ENCODE measurements at places on chromosomes 3 and 15. TPM values are rescaled to one million over a fixed set of nuclear protein-coding genes. Genes with fewer than 3 reads are reported as not detected.

SLITRK3 gene
- not detected for total RNA-seq

GRCh38 chr3:160279657-160280056 lies 54.4 kb downstream of the C3orf80 start:
- no peaks in the 10 kb centered on the region for H3K27me3 ChIP-seq
- H3K36me3 ChIP-seq: peaks cover 6% of the 10 kb centered on the region
- H3K4me3 ChIP-seq: no peak overlapping the region

TNFSF10 gene
- total RNA-seq: not detected

DNA sequence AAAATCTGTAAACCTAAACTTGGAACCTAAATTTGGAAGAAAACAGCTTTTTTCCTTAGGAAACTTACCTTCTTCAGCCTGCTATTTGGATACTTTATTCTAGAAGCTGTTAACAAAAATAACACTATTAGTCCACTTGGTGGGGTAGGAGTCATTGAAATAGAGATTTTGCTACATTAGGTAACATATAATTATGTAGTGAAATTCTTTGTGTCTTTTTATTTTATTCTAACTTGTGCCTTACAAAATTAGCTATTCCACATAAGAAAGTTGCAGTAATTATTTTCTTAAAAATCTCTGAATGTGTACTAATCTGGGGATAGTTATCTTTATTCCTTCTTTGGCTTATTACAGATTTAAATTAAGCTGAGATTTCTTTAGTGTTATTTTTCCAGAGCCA lies 360.4 kb upstream of the ROBO2 start:
- no peak overlapping the region for H3K4me3 ChIP-seq
- H3K27ac ChIP-seq: no peak overlapping the region
- H3K36me3 ChIP-seq: no peaks in the 10 kb centered on the region
- DNase-seq: no peak
- no peaks in the 10 kb centered on the region for H3K4me1 ChIP-seq

GRCh38 chr3:119657887-119658702 lies 2.3 kb downstream of the POPDC2 start:
- no peak for DNase-seq
- H3K27me3 ChIP-seq: no peaks in the 10 kb centered on the region
- no peak overlapping the region for H3K4me3 ChIP-seq
- H3K27ac ChIP-seq: no peak overlapping the region

CD200R1 gene
- total RNA-seq: not detected

DNA sequence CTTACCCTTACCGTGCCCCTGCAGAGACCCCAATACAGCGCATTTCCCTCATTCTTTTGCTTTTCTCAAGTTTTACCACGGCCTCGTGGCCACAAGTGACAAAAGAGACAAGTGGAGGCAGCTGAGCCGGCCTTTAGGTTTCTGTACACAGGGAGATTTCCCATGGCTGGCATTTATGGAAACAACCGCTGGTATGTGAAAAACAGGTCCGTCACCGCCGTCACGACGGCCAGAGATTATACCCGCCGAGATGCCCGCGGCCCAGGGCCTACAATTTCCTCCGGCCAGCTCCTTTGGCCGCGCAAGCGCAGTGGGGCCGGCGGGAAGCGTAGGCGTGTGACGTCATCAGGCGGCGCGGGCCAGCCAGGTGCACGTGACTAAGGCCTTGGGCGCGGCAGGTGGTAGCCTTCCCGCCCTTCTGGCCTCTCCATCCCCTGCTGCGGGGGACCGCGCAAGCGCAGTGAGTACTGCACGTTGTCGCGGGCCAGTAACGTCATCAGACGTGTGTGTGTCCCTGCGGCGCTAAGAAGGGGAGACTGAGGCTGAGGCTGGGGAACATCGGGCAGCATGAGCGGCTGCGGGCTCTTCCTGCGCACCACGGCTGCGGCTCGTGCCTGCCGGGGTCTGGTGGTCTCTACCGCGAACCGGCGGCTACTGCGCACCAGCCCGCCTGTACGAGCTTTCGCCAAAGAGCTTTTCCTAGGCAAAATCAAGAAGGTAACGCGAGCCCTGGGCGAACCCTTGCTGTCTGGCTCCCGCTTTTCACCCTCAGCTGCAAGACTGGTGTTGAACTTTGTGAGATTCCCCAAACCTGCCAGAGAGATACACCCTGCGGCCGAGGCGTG lies at the start of gene ACAD9:
Gene ACAD9, plus strand, starts transcription at position 496 of the 845 bp plus-strand sequence. Its CDS starts 72 bp downstream, at position 568.
- H3K36me3 ChIP-seq: 0 out of 2 replicates have a peak, but pooled peaks cover 10% of the 10 kb centered on the region
- H3K4me3 ChIP-seq: peak within 1 kb of the TSS; percentile 89
- no peaks in the 10 kb centered on the region for H3K27me3 ChIP-seq
- peak within 1 kb of the TSS; percentile 63 for H3K27ac ChIP-seq
- H3K4me1 ChIP-seq: peaks cover 43% of the 10 kb centered on the region
- peak; percentile 99 for DNase-seq

DNA sequence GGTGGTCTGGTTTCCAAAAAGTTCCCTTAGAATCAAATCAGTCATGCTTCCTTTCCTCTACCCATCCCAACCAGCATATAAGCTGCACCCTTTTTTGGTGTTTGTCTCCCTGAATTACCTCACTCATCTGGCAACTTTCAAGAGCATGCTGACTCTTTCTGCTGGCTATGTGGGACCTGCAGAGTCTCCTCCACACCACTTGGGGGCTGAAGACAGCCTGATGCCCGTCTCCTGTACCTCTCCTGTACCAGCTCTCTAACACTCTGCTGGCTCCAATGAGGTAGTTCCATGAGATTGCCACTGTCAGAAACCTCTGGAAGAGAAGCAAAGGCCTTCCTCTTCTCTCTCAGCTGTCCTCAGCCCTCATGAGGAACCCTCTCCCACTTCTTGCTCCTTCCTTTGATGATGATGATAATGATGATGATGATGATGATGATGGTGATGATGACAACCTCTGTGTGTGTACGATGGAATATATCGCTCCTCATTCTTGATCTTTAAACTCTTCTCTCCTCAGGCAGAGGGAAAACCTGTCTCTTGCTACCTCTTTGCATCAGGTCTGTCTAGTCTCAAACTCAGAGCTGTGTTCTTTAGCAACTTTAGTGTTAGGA lies 257.5 kb downstream of the ZNF621 start:
- no peak overlapping the region for H3K27ac ChIP-seq
- H3K4me3 ChIP-seq: no peak overlapping the region
- no peaks in the 10 kb centered on the region for H3K27me3 ChIP-seq
- peak; percentile 59 for DNase-seq
- H3K4me1 ChIP-seq: no peaks in the 10 kb centered on the region

GRAMD1C gene
- 1.4 TPM for total RNA-seq

DNA sequence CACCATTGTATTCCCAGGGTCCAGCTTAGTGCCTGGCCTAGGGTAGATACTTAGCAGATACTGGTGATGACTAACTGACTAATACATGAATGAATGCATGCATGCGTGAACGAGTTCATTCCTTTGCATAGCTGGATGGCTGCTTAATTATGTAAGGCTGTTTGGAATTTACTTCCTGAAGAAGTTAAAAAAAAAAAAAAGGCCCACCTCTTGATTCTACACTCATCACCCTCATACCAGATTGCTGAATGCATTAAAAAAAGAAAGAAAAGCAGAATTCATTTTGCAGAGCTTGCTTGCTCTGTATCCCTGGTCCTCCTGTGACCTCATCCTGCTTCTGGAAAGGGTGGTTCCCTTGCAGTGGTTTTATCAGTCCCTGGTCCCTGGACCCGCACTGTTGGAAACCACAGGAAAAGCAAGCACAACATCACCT lies 277.6 kb upstream of the CFAP20DC start:
- no peaks in the 10 kb centered on the region for H3K4me1 ChIP-seq
- no peak overlapping the region for H3K27ac ChIP-seq
- no peaks in the 10 kb centered on the region for H3K36me3 ChIP-seq
- H3K27me3 ChIP-seq: no peaks in the 10 kb centered on the region

GRCh38 chr3:126715432-126715831 lies 11.4 kb downstream of the CHCHD6 start:
- no peaks in the 10 kb centered on the region for H3K27me3 ChIP-seq
- no peak overlapping the region for H3K4me3 ChIP-seq
- H3K36me3 ChIP-seq: no peaks in the 10 kb centered on the region

DNA sequence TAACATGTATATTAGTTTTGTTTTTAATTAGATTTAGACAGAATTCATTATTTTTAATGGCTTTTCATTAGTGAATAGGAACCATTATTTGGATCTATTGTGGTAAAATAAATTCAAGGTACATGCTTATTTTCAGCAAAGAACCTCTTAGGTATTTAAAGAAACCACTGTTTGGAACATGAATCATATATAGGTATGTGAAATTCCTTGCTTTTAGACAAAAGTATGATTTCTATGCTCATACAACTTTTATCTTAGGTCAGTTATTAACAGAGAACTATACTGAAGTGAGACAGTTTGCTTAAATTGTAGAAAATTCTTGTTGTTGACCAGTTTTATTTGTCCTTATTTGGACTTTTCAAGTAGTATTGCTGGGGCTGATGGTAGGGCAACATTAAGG lies 389.9 kb downstream of the FEZF2 start:
- H3K27ac ChIP-seq: no peak overlapping the region
- H3K4me1 ChIP-seq: no peaks in the 10 kb centered on the region
- no peak for DNase-seq

ARPIN gene
- not detected for total RNA-seq

All from Karpas-422 (cell line).